ENCODE measurements at places on chromosomes 4 and X. TPM values are rescaled to one million over a fixed set of nuclear protein-coding genes. Genes with fewer than 3 reads are reported as not detected.

Gene TRIML2
- total RNA-seq = not detected

Gene TNIP3
- total RNA-seq = 0.47 TPM

Gene UGT2A1
- total RNA-seq = not detected

Gene TEX11
- total RNA-seq = not detected

Gene TMEM150C
- 90.0 TPM for total RNA-seq

Gene GRIA2
- 585 TPM for total RNA-seq

DNA sequence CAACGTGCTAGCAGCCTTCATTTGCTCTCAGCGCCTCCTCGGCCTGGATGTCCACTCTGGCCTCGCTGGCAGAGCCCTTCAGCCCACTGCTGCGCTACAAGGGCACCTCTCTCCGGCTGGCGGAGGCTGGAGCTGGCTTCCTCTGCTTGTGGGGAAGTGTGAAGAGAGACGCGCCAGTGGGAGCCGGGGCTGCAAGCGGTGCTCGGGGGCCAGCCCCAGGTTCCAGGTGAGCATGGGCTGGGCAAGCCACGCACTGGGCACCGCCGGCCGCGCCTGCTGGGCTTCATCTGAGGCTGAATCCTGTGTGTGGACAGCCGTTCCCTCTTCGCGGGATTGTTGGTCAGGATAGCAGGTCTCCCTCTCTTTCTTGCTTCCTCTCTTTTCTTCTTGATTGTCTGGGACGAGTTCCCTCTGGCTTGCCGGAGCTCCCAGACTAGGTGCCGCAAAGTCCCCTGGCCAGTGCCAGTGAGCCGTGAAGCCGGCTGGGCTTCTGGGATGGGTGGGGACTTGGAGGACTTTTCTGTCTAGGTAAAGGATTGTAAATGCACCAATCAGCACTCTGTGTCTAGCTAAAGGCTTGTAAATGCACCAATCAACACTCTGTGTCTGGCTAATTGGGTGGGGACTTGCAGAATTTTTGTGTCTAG is 165.0 kb downstream of the HEPH start:
- no peak for DNase-seq

- DNase-seq = no peak
These were observed 32.5 kb downstream of the TACC3 start for GRCh38 chr4:1753697-1754311.

DNA sequence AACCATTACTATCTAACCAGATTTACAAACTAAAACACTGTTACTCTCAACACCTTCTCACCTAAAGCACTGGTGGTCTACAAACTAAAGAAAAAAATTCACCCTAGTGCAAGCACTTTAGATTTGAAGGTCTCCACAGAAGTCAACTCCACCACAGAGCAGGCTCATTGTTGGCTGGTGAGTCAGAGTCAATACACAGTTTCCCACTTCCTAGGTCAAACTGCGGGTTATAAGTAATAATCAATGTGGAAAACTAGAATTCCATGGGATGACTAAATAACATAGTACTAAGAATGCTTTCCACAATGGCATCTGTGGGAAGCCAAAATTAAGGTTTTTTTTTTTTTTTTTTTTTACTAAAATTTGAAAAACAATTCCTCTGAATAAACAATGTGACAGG is 191.8 kb downstream of the PDGFC start:
- DNase-seq = no peak

DNA sequence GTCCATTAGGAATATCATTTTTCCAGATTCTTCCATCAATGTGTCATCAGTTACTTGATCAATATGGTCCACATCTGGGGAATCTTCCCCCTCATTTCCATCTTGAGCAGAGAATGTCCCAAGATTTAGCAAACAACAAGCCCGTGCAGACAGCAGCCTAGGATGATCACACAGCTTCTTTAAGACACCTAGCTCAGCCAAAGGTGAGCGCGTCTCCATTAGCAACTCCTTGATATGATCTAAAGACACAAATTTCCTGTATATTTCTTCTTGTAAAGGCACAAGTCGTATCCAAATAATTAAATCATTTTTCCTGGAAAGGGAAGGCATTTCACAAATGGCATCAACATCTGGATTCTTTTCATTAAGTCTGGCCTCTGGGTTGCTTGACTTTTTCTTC is 25.8 kb downstream of the PIN4 start:
- DNase-seq = no peak

DNA sequence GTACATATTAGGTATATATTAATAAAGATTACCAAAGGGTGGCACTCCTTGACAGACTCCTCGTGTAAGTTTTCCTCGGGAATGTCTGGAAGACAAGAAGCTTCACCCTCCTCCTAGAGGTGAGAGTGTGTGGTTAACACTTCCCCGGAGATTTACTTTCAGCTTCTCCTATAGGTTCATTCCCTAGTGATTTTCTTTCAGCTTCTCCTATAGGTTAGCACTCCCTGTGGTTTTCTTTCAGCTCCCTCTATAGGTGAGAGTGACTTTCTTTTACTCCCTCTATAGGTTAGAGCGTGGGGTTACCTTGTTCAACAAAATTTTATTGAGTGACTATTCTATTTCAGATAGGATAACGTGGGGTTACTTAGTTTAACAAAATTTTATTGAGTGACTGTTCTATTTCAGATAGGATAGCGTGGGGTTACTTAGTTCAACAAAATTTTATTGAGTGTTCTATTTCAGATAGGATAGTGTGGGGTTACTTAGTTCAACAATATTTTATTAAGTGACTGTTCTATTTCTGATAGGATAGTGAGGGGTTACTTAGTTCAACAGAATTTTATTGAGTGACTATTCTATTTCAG is 106.0 kb upstream of the PLAC1 start:
- no peak for DNase-seq

DNA sequence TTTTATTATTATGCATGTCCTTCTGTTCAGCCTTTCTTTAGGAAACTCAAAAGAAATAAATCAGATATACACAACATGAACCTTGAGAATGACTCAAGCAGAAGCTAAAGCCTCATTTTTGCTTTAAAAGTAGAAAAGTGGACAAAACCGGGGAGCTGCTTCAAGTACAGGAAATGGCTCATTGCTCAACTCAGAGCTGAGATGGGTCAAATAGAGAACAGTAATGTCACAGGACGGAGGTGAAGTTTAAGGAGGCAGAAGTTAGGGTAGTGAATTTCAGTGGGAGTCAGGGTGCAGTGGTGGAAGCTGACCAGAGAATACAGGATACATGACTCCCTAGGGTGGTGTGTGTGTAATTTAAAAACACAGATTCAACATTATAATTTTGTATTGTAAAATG is 22.2 kb downstream of the PHKA2 start:
- no peak for DNase-seq

- no peak for DNase-seq
These were observed 1.3 kb downstream of the HERC5 start for GRCh38 chr4:88458104-88458740.

DNA sequence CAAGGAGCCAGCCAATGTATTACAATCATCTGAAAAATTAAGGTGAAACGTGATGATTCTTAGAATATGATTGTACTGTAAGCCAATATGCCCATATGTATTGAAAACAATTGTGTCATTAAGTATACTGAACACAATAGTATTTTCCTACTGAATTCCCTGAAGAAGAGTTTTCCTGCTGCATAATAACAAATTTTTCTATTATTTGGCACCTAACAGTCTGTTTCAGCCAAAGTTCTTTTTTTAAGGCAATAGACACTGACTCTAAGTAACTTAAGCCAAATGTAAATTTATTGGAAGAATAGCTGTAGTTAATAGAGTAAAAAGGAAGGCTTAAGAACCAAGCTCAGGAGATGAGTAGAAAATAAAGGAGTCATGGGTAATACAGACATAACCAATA is 220.6 kb downstream of the PPP4R3C start:
- no peak for DNase-seq

DNA sequence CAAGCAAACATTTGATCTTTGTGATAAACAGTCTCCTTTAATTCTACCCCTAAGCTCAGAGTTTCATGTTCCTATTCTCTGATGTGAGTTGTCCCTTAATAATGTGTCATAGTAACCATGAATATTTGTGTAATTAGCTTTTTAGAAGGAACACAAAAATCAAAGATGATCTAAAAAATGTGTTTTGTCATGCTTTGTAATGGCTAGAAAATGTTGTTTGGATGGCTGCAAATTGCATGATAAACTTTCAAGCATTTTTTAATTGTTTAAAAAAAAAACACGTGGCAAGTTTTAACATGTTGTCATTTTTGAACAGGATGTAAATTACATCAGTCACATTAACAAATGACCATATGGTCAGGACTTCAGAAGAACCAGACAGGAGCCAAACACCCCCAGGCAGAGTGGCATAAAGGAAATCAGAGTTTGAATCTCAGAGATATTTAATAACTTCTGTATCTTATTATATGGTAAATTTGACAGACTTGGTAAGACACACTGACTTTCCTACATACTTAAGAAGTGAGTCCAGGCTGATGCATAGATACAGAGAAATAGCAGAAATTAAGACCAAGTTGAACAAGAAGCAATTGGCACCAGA is 223.9 kb upstream of the VEGFC start:
- DNase-seq = no peak

GRCh38 chr4:180304321-180304720 is 1938.9 kb upstream of the TENM3 start:
- DNase-seq = no peak

DNA sequence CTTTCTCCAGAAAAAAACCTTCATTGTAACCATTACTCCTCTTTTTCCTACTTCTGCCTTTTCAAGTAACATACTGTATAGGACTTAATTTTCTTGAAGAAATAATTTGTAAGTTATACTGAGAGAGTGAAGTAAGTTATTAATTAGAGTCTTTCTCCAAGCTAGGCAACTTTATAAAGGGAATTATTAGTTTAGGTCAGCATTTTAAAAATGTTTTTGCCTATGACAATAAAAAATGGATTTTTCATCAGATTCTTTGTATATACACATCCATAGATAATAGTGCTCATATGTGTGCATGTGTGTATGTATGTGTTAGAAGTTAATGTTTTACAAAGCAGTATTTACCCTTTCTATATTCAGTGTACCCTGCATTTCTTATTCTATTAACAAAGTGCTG is 10.4 kb upstream of the NUDT6 start:
- no peak for DNase-seq

DNA sequence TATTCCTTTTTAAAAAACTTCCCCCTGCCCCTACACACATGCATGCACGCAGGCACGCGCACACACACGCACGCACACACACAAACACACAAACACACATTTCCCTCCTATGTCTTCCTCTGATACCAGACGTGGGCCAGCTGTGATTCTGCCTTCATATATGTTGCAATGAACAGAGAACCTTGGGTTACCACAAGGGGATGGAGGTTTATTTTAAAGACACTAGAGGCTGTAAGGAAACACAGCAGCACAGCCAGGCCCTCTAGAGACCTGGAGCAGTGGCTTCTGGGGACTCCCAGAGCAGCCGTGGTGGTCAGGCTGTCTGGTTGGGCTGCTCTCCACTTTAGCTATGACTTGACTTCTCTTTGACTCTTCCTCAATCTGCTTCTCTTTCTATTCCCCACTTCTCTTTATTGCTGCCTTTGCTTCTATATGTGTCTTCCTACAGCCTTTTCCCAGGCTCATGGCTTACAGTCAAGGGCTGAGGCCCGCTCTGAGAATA is 3.2 kb upstream of the TLR10 start:
- no peak for DNase-seq

DNA sequence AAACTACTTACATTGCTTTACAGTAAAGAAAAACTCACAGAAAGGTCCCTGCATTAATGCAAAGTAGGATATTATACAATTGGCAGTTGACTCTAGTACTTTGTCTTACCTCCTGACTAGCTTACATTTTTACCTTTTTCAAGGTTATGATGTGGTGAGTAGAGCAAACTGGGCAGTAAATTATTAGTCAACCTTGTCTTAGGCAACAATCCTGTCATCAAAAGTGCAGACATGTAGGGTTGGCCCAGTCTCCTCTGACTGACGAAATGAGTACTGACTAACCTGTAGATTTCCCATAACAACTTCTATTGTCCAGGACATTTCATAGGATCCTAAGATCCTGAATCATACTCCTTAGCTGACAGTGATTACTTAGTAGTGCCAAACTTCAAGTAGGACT is 142.0 kb upstream of the NUDT6 start:
- no peak for DNase-seq

GRCh38 chr4:158065603-158066002 is 107.2 kb downstream of the GASK1B start:
- DNase-seq = no peak

- DNase-seq = no peak
These were observed 114.4 kb downstream of the FRYL start for GRCh38 chr4:48665555-48666186.

DNA sequence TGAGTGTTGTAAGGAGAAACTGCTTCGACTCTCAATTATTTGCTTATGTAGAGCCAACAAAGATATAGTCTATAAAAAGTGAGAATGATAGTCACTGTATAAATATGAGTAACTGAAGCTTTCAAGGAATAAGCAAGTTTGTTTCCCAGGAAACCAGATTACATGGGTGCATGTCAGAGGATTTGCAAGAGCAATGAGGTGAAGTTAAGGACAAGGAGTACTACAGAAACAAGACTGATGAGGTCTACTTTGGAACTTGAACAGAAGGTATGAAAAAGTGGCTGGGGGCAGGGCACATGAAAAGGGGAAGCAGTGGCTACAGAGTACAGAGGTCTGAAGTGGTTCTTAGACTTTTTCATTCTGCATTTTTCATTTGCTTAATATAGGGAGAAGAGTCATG is 321.0 kb upstream of the CXXC4 start:
- DNase-seq = no peak

GRCh38 chrX:69096963-69097362 is 68.3 kb downstream of the PJA1 start:
- no peak for DNase-seq

- no peak for DNase-seq
These were observed 12.5 kb downstream of the RFC1 start for GRCh38 chr4:39353478-39354253.
